A172 (cell line): ENCODE measurements at places on chromosomes 5 and 9. TPM values are rescaled to one million over a fixed set of nuclear protein-coding genes. Genes with fewer than 3 reads are reported as not detected.
A peak's percentile ranks its signal among the peaks of the same experiment; 100 is the strongest.

DNA sequence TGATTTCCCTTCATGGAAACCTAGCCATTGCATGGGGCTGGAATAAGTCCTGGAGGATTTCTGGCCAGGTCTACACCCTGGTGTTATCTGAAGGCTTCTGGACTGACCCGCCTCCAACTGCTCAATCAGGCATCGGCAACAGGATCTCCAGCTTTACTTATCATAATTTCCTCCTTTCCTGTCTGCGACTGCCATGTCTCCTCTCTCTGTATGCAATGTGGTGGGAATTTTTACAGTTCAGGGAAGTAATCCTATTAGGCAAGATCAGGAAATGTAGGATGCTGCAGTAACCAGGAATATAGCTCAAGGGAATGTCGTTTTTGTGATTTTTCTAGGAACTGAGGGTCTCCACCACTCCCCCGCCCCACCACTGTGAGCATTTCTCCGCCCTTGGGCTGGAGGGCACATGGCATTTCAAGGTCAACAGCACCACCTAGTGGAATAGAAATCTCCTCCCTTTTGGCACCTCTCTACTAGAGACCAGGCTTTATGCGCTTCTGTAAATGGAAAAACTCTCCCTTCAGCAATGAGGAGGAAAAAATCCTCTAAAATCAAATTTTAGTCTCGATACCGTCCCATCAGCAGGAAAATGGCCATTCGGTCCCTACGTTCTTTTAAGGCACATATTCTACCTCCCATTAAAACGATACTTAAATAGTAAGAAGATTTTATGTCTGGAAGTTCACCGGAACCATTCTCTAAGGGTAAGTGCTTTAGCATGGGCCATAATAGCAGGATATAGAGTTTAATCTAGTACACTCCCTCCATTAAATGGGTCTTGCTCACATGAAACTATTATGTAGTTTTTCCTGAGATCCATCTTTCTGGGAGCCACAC lies 93.0 kb downstream of the YTHDC2 start:
- DNase-seq: peak; percentile 73

- no peak for DNase-seq
Measured at GRCh38 chr5:58440901-58441460, 18.9 kb downstream of the PLK2 start.

DNA sequence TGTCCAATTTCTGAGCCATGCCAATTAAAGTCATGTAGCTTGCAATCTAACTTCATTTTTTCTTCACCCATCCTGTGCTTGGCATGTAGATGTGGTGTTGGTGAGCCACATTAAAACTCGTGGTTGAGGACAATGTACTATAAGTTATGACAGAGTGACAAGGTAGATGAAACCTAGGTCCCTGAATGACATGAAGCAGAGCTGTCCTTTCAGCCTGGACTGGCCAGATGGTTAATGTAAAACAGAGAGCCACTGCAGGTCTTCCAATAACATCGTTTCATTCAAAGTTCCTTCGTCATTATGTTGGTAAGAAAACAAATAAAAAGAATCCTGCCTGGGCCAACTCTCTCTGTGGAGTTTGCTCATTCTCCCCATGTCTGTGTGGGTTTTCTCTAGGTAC lies 856.5 kb upstream of the SEMA6A start:
- DNase-seq: no peak

The SPARC gene
- total RNA-seq: 3,811 and 5,357 TPM in 2 replicates

The PCDHGA5 gene
- 0.41 and 0.48 TPM in 2 replicates for total RNA-seq
